ENCODE measurements at places on chromosomes 1 and 21.

GRCh38 chr1:100100202-100100601, 32.5 kb downstream of the SASS6 start:
- no peaks in the 10 kb centered on the region for H3K4me1 ChIP-seq
- peaks cover 17% of the 10 kb centered on the region for H3K36me3 ChIP-seq
- no peak overlapping the region for H3K4me3 ChIP-seq
- no peak for DNase-seq

DNA sequence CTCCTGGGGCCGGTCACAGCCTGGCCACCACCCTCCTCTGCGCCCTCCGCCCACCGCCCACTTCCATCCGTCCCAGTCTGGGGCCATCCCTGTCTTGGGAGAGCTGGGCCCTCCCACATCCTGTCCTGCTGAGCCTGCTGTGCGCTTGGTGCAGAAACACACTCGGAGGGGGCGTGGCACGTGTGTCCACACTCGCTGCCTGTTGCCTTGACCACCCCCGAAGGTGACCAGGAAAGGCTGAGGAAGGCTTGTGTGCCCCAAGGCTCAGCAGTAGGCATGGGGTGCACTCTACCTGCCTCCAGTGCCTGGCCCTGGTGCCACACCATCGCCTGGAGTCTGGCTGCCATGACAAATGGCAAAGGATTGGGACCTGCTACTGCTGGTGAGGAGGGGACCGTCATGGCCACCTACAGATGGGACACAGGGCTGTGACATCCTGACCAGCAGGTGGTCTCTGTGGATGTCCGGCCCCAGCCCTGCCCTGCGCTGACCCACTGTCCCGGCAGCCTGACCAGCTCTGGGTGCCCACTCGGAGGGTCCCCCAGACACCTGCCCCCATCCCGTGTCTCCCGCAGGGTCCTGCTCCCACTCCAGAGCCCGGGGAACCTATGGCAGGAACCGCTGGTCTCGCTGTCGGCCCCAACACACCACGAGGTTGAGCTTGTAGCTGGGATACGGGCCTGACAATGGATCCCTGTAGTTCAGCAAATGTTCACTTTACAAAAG, 23.2 kb upstream of the PTTG1IP start:
- H3K4me3 ChIP-seq: no peak overlapping the region
- H3K27ac ChIP-seq: no peak overlapping the region
- H3K36me3 ChIP-seq: no peaks in the 10 kb centered on the region
- no peak for DNase-seq
- peaks cover 4% of the 10 kb centered on the region for H3K4me1 ChIP-seq

DNA sequence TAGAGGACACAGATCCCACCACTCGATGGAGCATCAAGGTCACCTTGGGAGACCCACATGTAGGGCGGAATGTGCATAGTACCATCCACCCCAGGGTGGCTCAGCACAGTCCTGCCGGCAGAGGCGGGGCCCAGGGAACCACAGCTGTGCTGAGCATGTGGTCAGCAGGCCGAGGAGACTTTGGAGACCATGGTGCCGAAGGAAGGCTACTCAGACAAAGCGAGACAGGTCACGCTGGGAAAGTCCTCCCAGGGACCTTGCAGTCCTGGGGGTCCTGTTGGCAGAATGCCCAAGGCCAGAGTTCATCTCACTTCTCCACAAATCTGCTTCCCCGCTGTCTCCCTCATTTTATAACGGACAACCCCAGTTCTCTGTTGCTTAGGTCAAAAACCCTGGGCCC, 22.5 kb downstream of the WNT3A start:
- peaks cover 36% of the 10 kb centered on the region for H3K27me3 ChIP-seq
- H3K27ac ChIP-seq: no peak overlapping the region
- H3K4me1 ChIP-seq: no peaks in the 10 kb centered on the region
- H3K4me3 ChIP-seq: no peak overlapping the region
- no peaks in the 10 kb centered on the region for H3K36me3 ChIP-seq
- no peak for DNase-seq

DNA sequence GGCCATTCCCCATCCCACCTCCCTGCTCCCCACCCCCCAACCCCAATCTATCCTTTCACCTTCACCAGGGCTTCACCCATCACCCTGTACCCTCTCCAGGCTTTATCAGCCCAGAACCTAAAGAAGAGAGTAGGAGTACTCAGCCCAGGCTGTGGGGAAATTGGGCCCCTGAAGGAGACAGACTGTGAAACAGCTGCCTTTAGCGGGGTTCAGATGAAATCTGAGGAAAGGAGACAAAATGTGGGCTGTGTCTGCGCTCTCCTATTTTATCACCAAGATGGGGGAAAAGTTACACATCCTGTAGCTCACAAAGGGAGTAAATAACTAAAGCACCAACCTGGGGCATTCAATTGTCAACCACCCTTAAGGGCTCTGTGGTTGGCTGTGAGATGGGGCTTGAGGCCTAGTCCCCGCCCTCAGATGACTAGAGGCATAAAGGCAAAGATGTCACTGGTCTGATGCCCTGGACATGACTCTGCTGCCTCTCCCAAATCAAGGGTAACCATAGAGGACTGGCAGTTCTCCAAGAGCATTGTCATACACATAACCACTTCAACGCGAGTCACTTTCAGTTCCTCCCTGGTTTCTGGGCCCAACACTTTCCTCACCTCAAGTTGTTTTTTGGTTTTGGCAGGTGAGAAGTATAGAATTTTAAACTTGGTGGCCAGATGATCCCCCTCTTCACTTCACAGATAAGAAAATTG, 30.0 kb downstream of the SLC27A3 start:
- no peaks in the 10 kb centered on the region for H3K27me3 ChIP-seq
- H3K4me3 ChIP-seq: no peak overlapping the region
- no peaks in the 10 kb centered on the region for H3K4me1 ChIP-seq

- no peak for DNase-seq
- H3K27me3 ChIP-seq: no peaks in the 10 kb centered on the region
- H3K27ac ChIP-seq: no peak overlapping the region
Measured at GRCh38 chr1:245765230-245766000, 610.6 kb downstream of the KIF26B start.

DNA sequence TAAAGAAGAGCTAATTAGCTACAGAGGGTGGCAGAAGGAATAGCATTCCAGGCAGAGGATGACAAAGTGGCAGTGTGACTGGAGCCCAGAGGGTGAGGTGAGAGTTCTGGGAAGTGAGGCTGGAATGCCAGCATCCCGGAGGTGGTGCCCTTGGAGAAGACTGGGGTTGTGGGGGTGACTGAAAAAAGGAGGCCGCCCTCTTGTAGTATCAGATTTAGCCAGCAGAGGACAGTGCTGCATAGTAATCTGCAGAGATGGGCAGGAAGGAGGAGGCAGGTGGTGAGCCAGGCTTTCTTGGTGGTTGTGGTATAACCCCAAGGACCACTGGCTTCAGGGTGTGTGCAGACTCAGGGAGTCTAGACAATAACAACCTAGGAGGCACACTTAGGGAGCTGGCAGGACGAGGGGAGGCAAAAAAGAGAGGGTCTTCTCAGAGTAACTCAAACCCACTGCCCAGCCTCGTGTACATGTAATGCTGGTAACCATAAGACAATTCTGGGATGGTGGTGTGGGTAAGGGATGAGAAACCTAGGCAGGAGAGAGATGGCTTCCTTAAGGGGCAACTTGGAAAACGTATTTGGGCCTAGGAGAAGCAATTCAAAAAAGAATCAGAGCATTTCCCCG, 30.5 kb downstream of the MROH7 start:
- no peak for DNase-seq
- peak overlapping the region; percentile 12 for H3K27ac ChIP-seq
- peaks cover 8% of the 10 kb centered on the region for H3K4me1 ChIP-seq
- no peaks in the 10 kb centered on the region for H3K36me3 ChIP-seq
- no peak overlapping the region for H3K4me3 ChIP-seq

DNA sequence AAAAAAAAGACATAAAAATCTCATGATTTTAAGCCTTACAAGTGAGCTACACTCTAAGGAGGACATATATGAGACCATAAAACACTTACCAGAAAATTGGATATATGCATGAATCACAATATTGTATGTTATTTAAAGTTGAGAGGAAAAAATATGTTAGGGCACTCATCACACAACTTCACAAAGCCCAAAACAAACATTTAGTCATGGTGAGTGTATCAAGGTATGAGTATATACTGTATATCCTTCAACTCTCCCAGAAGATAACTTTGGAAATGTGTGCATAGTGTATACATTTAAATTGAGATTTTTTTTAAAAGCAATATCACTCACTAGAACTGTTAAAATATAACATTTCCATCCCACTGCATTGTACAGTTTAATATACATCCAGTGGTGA, 259.3 kb downstream of the SRGAP2C start:
- no peaks in the 10 kb centered on the region for H3K36me3 ChIP-seq
- H3K27ac ChIP-seq: no peak overlapping the region
- H3K4me1 ChIP-seq: no peaks in the 10 kb centered on the region
- no peak overlapping the region for H3K4me3 ChIP-seq

DNA sequence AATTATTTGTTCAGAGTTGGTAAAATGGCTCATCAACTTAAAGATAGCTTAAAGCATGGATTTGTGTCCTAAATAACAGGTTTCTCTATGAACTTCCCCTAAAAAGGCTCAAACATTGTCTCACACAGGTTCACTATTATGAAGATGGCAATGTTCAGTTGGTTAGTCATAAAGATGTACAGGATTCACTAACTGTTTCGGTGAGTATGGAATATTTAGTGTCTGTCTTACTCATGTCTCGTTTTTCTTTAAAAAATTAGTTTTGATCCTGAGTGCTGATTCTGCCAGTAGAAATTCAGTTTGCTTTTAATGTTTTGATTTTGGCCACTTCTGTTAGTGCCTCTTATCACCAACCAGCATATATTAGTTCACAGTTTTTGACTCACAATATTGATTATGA, 7.5 kb upstream of the MOV10 start:
- H3K27me3 ChIP-seq: no peaks in the 10 kb centered on the region
- peaks cover 44% of the 10 kb centered on the region for H3K36me3 ChIP-seq
- H3K27ac ChIP-seq: no peak overlapping the region
- no peak for DNase-seq

DNA sequence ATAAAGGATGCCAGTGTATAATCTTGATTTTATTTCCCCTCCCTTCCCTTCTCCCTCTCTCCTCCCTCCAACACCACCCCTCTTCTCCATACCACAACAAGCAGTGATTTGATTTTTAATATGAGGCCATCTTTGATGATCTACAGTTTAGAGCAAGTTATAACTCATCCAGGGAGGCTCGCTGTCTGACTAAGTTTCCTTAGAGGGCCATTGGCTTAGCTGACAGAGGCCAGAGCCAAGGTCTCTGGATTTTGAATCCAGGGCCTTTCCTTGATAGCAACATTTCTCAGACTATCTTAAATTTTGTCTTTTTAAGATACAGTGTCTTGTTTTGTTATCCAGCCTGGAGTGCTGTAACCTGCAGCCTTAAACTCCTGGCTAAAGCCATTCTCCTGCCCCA, 431.0 kb upstream of the USP24 start:
- no peak overlapping the region for H3K27ac ChIP-seq
- DNase-seq: no peak
- no peaks in the 10 kb centered on the region for H3K36me3 ChIP-seq
- peaks cover 22% of the 10 kb centered on the region for H3K4me1 ChIP-seq

DNA sequence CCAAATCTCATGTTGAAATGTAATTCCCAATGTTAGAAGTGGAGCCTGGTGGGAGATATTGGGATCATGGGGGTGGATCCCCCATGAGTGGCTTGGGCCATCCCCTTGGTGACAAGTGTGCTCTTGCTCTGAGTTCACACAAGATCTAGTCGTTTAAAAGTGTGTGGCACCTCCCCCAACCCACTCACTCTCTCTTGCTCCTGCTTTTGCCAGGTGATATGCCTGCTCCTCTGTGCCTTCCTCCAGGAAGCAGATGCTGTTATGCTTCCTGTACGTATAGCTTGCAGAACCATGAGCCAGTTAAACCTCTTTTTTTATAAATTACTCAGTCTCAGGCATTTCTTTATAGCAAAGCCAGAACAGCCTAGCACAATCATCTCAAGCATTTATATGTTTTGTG, 23.0 kb upstream of the HSPA13 start:
- no peak for DNase-seq
- no peak overlapping the region for H3K27ac ChIP-seq
- no peaks in the 10 kb centered on the region for H3K27me3 ChIP-seq
- H3K4me3 ChIP-seq: no peak overlapping the region

- H3K36me3 ChIP-seq: no peaks in the 10 kb centered on the region
- no peaks in the 10 kb centered on the region for H3K27me3 ChIP-seq
- no peak overlapping the region for H3K4me3 ChIP-seq
- peak overlapping the region; percentile 63 for H3K27ac ChIP-seq
- DNase-seq: no peak
- H3K4me1 ChIP-seq: no peaks in the 10 kb centered on the region
Measured at GRCh38 chr1:67987046-67987799, 63.2 kb downstream of the DIRAS3 start.

DNA sequence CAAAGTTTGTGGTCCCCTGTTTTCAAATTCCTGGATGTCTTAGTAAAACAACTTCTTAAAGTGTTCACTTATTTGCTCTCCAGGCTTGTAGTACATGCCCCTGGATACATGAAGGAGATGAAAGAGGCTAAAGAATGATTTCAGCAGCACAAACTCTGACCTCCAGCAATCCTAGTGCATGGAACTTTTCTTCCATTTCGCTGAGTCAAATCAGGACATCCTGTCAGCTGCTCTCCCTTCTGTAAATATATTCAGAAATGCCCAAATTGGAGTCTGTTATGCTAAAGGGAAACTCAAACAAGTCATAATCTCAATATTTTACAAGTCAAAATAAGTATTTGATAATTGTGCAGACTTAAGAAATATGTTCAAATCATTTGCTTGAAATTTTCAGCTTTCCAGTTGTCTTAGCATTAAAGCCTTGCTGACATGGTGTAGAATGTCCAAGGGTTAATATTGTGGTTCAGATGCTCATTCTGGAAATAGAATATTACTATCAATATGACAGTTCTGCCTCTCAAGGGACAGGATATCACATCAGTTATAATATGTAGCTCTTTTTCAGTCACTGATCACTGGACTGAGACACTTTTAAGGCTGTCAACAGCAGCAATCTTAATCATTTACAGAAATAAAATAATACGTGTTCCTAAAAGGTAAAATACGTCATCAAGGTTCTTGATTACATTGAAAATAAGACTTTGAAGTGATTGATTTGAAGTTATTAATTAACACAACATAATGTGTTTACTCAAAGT, 1157.3 kb downstream of the PLA2G4A start:
- no peak overlapping the region for H3K27ac ChIP-seq
- no peaks in the 10 kb centered on the region for H3K27me3 ChIP-seq
- H3K4me3 ChIP-seq: no peak overlapping the region
- DNase-seq: no peak
- no peaks in the 10 kb centered on the region for H3K36me3 ChIP-seq

DNA sequence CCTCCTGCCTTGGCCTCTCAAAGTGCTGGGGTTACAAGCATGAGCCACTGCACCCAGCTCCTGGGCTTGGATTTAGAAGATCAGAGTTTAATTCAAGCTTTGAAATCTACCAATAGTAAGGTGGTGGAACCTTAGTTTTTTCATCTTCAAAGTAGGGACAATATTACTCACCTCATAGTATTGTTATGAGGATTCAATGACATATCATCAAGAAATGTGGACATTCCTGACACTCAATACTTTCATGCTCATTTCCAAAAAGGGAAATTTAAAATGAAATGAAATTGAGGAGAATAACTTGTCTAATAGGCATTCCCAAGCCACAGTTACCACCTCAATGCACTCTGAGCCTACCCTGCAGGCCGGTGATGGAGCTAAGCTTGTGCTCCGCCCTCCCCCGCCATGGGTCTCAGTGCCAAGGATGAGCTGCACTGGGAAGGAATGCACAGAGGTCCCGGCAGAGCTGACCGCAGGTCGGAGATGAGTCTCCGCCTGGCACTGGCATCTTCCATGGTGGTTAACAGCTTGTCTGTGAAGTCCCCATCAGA, 56.5 kb upstream of the BCAR3 start:
- no peaks in the 10 kb centered on the region for H3K36me3 ChIP-seq
- peaks cover 13% of the 10 kb centered on the region for H3K4me1 ChIP-seq
- DNase-seq: no peak
- no peak overlapping the region for H3K27ac ChIP-seq
- H3K4me3 ChIP-seq: no peak overlapping the region

Data from type B pancreatic cell (in vitro differentiated cells).